ENCODE measurements at places on chromosomes 2 and 18.

DNA sequence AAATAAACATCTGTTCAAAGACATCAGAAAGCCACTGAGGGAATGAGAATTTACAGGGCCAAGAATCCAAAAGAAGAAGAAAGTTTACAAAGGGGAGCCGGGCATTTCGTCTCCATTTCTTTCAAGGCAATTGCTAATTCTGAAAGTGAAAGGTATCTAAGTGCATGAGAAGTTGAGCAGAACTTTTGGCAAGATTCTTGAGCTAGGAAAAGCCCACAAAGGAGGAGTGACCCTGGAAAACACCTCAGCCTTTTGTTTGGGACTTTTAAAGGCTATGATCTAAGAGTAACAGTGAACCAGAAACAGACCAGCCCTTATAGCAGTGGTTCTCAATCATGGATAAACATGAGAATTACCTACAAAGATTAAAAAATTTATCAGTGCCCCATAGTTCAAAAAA lies 87.4 kb downstream of the MDH1 start:
- DNase-seq = no peak

DNA sequence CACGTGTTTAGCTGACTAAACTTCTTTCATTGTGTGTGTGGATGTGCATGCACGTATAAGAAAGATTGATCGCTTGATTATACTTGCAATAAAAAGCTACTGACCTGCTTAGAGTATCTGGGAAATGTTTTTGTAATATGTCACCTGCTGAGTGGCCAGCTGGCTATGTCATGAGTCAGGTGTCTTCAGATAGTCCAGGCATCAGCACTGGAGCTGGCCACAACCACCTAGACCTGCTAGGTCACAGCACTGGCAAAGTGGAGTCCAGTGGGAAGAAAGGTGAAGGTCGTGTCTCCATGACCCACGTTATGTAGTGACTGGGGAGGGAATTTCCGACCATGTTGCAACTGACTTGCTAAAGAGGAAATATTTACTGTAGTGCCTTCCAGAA lies 147.0 kb downstream of the ESCO1 start:
- DNase-seq = no peak

DNA sequence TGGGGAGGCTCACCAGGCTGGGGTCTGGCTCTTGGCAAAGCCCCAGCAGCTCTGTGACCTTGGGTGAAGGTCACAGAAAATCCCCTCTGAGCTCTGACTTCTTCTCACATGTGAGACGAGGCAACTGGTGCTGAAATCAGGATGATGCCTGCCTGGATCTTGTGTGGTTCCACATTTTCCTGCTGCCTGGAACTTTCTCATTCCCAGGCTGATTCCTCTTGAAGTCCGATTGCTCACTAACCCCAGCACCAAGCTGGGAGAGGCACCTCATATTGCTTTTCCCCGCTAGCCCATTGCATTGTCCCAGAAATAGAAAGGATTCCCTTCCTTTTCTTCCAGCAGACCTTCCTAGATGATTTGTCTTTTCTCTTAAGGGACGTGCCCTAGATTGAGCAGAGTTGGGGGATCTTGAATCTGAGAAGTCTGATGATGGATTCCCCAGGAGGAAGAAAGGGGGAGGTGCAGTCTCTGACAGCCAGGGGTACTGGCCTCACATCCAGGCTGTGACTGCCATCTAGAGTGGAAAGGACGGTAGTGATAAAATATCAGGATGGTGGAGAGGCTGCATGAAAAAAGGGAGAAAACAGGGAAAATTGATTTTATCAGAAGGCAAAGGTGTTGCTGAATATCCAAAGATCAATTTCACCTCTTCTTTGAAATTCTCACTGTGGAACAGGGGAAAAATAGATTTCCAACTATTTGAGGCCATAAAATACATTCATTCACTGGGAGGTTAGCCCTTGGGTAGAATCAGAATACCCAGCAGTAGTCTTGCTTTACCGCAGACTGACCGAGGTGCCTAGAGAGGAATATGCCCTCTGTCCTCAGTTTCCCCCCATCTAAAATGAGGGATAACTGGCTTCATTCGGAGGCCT lies 96.3 kb downstream of the FAM210A start:
- no peak for DNase-seq

- no peak for DNase-seq
Measured at GRCh38 chr2:24724111-24724775, 68.9 kb downstream of the PTRHD1 start.

DNA sequence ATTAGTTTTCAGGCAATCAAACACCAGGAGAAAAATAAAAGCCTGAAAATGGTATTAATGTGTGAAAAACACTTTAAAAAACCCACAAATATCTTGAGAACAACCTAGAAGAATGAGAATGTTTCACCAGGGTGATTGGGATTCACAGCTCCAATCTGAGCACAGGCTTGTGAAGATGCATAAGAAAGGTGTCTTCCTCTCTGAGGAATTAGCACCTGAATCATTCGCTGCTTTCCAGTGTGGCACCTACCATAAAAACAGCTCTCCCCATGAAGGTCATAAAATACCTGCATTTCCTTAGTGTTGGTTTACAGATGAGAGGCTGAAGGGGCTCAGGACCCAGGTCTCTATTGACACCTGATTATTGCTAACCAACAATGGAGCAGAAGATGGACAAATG lies 499.7 kb upstream of the KLHL29 start:
- DNase-seq = no peak

- DNase-seq = no peak
Measured at GRCh38 chr2:181937473-181937872, 45.9 kb downstream of the ITPRID2 start.

DNA sequence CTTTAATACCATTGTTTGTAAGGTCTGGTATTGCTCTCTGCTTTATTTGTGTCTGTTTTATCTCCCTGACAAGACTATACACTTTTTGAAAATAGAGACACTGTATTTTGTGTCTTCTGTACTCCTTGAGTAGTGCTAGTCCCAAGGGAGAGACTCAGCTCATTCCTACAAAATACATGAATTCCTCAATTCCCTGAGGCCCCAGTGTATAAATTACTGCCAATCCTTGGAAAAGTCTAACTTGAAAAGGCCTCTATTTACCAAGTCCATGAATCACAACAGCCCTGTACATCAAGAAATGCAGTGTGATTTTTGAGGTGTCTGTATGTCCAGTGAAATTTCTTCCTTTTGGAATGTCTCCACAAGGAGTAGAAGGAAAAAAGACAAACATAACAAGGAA lies 34.9 kb upstream of the NEDD4L start:
- no peak for DNase-seq

GRCh38 chr2:175468431-175469098 lies 287.1 kb upstream of the ATP5MC3 start:
- DNase-seq = no peak

DNA sequence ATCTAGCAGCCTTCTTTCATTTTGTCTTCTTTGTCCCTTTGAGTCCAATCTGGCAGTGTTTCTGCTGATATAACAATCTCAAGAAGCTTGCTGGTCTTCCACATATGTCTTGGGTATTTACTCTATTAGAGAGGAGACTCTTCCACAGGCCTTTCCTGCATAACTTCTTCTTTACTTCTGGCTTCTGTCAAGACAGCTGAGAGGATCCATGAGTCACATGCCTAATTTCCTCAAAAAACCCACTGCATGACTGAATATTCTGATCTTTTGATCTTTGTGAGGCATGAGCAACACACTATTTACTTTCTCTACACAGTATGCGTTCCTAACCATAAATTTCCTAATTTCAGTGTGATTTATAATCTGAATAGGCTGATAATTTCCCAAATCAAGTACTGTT lies 5.1 kb upstream of the DCC start:
- DNase-seq = no peak

DNA sequence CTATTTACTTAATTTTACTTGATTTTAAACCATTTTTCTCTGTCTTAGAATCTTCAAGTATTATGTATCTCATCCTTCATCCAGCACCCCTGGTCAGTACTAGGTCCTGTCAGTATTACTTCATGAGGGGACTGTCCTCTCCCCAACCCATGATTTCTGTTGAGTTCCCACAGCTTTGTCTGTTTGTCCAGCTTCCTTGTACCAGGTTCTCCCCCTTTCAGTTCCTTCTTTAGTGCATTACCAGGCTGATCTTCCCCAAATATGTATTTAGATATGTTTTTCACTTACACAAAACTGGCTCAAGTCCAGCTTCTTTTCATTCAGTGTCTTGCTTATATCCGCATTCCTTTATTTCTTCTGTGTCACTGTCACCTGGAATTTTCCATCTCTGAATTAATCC lies 13.8 kb upstream of the TTC27 start:
- no peak for DNase-seq

DNA sequence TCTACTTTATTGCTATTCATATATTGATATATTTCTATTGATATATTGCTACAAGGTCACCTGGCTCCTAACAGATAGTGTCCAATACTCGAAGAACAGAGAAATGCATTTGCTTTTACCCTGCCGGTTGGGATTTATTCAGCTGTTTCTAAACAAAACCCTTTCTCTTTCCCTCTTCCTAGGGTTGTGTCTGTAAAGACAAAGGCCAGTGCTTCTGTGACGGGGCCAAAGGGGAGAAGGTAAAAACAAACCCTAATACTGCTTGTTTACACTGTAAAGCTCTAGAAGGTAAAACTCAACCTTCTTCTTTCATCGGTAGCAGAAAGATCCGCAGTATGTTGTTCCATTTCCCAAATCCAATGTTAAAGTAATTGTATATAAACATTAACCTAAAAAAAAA lies 73.4 kb downstream of the COL4A3 start:
- no peak for DNase-seq

- no peak for DNase-seq
Measured at GRCh38 chr2:202432776-202433175, 56.6 kb downstream of the BMPR2 start.

DNA sequence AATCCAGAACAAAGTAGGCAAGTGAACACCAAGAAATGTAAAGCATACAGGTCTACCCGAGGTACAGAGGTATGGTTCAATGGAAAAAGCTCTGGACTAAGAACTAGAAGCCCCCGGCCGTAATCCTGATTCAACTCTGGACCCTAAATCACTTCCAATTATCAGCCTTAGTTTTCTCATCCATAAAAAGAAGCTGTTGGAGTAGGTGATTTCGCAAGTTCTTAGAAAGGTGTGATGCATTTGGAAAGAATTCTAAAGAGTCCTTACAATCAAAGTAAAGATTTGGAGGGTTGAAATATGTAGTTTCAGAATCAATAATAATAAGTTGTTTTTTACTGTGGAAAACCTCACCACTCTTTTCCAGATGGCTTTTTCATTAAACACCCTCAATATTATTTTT lies 622.1 kb upstream of the ID2 start:
- DNase-seq = no peak

- no peak for DNase-seq
Measured at GRCh38 chr18:61706276-61706915, 186.4 kb downstream of the RNF152 start.

GRCh38 chr18:27556741-27557140 lies 371.6 kb upstream of the CHST9 start:
- no peak for DNase-seq

DNA sequence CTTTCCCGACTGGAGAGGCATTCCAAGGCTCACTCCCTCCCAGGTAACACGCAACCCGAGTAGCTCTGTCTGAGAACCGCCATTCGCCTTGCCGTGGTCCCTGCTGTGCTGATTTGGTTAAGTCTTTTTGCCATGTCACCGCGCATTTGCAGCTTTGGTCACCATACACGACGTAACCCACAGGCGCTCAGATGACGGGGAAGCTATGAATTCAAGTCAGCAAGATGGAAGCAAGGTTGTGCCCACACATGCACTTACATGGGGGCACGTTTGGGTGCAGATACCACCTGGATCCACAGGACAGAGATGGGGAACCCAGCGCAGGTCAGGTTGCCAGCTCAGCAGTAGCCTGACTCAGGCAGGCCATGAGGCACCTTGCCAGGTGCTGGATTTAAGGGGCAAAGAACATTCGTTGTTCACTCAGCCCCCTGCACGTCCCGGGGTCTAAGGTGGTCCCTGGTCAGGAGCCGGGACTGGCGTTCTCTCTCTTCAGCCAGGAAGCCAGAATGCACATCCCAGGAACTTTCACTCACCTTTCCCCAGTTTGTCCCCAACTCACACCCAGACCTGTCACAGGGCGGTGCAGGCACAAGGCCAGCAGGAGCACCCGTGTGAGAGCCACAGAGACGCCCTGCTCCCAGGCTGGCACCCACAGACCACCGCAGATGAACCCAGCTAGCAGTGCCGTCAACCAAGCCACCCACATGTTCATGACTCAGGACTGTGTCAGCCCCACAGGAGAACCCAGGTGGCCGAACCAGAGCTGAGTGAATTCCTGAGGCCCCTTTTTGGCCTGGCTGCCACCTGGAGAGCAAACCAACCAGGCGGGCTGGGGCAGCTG lies 19.9 kb downstream of the SNED1 start:
- no peak for DNase-seq

DNA sequence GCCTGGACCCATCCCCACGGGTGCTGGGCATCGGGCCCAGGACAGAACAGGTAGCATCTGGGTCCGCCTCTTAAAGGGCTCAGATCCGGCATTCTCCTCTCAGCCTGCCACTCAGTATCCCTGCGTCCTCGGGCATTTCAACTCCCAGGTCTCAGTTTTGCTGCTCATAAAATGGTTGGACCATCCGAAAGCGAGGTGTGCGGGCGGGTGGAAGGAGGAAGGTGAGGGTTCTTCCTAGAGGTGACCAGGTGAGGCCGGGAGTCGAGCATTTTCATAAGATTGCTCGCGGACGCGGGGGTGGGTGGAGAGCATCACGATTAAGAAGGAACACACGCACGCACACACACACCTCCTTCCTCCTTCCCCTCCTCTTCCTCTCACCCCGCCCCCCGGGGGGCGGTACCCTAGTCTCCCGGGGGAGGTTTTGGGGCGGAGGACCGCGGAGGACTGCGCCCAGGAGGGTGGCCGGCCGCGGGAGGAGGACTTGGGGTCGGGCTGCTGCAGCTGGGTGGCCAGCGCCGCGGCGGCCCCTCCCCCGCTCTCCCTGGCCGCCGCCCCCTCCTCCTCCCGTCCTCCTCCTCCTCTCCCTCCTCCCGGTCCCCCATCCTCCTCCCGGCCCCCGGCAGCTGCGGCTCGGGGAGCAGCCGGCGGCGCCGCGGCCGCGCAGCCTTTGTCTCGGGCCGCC lies 97.9 kb upstream of the GPR45 start:
- DNase-seq = no peak

DNA sequence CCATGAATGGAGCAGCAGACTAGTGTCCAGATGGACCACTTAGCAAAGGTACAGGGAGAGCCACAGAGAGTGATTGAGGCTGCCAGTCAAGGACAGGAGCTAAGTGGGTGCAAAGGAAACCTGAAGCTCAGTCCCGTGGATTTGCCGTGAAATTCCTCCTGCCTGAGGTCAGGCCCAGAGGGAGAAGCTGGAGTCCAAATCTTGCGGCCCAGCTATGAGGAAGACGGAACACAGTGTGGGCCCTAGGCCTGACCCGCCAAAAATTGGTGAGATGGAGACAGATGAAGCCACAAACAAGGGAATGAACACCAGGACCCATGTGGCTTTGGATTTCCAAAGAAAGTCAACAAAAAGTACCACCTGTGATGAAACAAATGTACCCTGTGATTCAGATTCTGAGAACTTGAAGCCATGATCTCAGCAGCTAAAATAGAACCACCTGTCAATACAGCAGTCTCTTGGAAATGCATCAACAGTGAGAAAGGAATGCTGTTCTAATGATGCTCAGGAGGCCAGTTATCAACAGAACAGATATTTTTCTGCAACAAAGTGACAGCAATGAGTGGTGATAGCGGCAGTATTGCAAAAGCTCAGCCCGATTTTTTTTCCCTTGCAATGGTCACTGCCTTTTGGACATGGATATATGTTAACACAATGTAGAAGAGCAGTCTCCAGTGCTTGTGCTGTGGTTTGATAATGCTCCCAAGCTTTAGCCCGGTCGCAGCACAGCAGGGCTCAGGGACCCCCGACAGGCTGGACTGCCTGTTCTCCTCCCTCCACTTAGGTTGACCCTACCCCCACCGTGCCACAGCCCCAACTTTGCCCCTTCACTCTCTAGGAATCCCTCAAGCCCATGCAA lies 10.7 kb downstream of the COL6A3 start:
- DNase-seq = peak; percentile 61

Measured in AG09319 (cell line).